CD4-positive, alpha-beta T cell treated with Interleukin-2 at 100 ng/mL for 4 hours (primary cell): ENCODE measurements at places on chromosomes 2 and 18.

DNA sequence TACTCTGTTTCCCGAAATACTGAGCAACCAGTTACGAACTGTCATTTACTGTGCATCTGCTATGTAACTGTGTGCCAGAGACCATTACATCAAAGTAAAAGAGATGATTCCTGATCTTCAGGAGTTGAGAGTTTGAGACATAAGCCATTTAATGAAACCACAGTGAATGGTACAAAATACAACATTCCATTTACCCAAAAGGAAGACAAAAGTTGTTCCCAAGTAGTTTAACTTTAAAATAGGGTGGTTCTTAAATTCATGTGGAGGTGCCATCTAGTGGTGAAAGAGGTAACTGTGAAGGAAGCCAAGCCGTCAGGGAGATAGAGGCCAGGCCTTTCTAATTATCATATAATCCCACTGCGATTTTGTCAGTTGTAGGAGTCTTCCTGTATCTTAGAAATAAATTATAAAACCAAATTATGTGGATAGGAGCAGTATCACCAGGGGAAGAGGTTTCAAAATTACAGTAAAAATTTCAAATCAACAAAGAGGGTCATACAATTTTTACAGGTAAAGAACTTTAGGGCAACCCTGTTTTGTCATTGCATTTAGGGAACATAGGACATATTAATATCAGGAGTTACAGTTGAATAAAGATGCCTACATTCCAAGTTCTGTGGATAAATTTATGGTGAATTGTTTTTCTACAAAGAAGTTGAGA lies 67.7 kb downstream of the EPAS1 start:
- DNase-seq = peak; percentile 64

- no peak for DNase-seq
These were observed 162.3 kb downstream of the ACKR3 start for GRCh38 chr2:236731767-236732580.

DNA sequence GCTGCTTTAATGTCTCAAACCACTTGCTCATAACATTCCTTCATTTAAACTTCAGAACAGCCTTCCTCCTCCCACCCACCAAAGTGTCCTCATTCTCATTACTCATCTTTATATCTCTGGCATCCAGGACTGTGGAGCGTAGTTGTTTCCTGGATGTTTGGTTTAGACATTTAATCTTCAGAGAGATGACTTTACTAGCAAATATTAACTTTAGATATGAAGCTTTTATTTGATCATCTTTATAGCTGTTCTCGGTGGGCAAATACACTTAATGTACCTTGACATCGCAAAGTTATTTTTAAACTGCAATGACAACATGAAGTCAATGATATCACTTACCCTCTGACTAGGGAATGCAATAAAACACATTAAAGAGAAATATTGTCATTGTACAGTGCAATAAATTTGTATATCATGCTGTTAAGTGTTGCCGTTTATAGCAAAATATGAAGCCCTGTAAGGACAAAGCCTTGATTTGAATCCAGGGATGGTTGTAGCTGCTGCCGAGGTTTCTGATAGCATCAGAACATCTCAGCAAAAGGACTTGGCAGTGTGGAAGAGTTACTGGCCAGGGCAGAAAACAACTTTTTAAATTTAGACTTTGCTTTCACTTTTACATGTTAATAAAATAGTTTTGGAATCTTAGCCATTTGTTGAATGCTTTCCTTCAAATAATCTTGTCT lies 4.6 kb upstream of the LAMA3 start:
- DNase-seq = no peak

DNA sequence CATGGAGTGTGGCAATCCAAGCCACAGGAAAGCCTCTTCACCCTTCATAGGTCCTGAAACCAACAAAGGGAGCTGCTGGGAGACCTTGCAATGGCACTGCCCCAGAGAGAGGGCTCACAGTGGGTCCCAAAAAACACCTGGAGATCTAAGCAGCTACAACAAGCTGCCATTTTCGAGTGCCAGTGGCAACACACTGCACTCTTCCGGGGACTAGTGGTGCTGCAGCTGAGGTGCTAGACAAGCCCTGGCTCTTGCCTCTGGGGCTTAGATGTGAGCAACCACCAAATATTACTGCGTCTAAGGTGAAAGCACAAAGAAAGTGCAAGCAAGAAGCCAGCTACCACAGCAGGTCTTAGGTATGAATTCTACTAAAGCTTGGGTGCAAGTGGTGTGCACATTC lies 192.9 kb downstream of the NOL4 start:
- DNase-seq = no peak

DNA sequence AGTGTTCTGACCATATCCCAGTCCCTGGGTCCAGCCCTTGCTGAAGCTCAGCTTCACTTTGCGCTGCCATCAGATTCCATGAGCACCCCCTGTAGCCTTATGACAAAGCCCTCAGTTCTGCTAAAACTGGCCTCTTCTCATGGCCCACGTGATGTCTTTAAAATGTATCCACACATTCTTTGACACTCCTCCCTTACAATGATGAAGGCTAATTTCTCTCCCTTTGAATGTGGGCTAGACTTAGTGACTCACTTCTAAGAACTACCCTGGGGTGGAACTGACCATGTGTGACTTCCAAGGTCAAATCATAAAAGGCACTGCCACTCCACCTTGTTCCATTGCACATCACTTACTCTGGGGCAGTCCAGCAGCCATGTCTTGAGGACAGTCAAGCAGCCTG lies 45.4 kb upstream of the GORASP2 start:
- DNase-seq = no peak

DNA sequence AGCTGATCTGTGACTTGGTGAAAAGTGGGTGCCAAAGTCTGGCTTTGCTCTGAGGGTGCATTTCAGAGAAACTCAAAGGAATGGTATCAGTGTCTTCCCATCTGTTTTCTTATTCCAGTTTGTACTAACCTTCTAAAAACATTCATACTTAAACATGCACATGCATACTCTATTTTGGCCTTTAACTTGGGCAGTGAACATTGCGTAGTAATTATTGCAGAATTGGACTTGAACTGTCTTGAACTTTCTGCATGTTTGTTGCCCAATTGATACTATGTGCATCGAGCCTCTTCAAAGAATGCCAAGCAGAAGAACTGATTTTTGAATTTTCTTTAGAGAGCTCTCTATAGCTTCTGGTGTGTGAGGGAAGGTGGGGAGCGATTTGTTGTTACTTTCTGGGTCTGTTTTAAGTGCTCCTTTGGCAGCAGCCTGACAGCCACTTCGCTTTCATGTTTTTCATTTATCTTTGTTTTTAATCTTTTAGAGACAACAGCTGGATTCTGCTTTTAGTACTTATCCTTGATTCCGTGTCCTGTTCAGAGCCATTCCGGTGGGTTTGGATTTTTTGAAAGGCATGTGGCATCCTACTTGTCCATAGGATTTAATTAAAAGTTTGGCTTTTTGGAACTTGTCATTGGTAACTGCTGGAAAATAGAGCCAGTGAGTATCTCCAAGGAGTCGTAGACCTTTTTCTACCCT lies 159.2 kb downstream of the RAPGEF4 start:
- DNase-seq = no peak

DNA sequence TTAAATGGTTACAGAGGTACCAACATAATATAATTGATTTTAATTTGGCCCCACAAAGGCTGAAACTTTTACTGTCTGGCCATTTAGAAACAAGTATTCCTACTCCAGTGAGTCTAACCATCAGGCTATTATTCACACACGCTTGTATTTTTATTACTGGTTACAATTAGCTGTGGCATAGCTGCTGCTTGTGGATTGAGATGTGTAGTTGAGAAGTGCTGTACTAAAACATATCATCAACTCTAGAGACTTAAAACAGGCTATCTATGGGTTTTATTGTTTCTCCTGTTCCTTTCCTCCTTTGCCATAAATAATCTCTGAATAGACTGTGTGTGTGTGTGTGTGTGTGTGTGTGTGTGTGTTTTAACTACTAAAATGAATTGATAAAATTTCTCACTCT lies 530.2 kb downstream of the CCDC85A start:
- no peak for DNase-seq

DNA sequence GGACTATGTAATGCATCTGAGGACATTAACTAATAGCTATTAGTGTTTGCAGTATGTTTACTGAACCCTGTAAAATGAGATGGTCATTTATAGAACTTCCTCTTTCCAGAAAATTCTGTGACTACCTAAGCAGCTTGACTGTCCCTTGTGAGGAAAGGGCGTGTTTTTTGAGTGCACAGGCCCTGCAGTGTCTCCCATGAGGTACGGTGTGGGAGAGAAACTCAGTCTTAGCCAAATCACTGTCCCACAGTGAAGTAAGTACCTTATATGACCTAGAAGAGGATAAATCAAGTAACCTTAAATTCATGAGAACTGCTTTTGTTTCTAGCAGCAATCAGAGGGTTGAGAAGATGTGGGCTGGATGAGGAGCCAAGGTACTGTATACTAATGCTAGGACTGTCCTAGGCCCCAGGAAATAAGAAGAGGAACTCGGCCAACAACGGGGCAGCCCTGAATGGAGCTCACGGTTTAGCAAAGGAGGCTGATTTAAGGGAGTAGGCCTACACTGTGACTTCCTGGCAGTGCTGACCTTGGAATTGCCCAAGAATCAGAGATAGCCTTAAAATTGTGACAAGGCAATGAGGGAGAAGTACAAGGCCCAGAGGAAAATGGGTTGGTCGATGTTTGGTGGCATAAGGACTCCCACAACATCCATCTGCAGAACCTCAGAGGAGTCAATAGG lies 103.5 kb upstream of the CTAGE1 start:
- no peak for DNase-seq

DNA sequence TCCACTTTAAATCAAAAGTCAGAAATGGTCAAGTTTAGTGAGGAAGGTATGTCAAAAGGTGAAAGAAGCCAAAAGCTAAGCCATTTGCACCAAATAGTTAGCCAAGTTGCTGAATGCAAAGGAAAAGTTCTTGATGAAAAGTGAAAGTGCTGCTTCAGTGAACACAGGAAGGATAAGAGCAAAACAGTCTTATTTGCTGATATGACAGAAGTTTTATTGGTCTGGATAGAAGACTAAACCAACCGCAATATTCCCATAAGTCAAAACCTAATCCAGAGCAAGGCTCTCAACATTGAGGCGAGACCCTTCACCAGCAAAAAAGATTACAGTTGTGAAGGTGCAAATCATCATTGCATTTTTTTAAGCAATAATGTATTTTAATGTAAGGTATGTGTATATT lies 496.5 kb upstream of the LRATD1 start:
- no peak for DNase-seq

DNA sequence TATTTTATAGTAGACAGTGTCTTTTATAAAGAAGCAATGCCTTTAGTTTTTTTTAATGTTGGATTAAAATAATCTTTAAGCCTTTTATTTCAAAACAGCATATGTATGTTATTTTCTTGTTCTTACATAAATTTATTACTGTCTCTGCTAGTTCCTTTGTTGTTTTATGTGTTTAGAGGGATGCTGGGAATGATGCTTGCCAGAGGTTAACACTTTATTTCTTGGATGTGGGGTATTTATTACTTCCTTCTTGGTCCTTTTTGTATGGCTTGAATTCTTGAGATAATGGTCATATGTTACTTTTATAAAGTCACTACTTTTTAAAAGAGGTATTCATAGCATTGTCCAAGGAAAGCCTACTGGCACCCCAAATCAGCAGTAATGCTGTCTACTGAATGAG lies 63.1 kb downstream of the ANKRD12 start:
- no peak for DNase-seq
